CD14-positive monocyte (primary cell): ENCODE measurements at places on chromosomes 1 and 21.
A peak's percentile ranks its signal among the peaks of the same experiment; 100 is the strongest.

- DNase-seq = no peak
These were observed 14.8 kb upstream of the S1PR1 start for GRCh38 chr1:101221945-101222429.

- peak; percentile 42 for DNase-seq
These were observed 12.1 kb upstream of the LINGO4 start for GRCh38 chr1:151817353-151817730.

DNA sequence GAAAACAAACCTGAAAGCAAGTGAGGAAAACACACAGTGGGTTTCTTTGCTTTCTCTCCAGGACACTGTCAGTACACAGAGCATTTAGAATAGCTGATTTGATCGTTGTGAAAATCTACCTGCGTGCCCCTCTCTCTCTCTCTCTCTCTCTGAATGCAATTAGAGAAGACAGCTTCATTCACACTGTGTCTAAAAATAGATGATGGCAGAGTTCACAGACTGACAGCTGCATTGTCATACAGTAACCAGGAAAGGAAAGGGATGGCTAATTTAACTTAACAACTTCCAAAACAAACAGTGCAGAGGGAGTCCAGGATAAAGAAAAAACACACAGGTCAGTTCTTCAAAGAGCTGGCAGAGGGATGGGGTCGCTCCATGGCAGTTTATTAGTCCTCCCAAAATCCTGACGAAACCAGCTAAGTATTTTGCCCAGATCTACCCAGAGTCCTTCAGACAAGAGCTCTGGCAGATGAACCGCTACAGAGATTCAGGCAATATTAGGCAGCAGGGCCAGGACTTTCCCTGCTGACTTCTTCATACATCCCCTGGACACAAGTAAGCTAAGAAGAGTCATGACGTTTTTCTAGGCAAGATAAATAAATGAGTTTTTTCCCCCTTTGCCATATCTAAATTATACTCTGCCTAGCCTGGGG, 58.9 kb downstream of the WLS start:
- DNase-seq = no peak

- peak; percentile 76 for DNase-seq
These were observed 5.1 kb downstream of the TMEM201 start for GRCh38 chr1:9593492-9594465.

DNA sequence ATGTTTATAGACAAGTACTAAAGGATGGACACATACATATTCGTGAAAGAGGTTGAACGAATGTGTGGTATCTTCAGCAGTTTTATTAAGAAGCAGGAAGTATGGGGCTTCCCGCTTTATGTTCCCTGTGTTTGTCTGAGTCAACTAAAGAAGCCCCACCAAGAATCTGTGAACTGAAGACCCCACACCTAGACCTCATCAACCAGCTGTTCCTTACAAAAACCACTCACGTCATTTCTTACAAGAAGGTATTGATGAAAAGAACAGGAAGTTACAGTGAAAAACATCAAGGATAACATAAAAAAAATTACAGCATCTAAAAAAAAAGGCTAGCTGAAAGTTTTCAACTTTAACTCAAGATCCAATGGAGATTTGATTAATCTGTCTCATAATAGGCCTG, 12.3 kb downstream of the REG4 start:
- no peak for DNase-seq

DNA sequence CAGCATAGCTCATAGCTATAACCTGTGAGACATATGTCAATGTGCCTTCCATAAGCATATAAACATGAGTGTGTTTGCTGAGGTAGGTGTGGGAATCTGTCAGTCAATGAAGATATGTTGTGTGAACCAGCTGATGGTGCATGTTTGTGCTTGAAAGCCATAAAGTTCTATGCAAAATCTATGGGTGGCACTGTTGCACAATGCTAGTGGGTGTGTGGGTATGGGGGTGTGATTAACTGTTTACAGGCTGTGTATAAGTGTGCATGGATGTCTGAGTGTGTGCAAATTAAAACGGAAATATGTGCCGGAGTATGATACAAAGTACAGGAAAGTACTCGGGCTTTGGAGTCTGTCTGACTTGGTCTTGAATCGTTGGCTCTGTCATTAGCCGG, 1.0 kb upstream of the ATP2B4 start:
- peak; percentile 25 for DNase-seq

GRCh38 chr1:238639861-238640260, 746.5 kb upstream of the CHRM3 start:
- no peak for DNase-seq

DNA sequence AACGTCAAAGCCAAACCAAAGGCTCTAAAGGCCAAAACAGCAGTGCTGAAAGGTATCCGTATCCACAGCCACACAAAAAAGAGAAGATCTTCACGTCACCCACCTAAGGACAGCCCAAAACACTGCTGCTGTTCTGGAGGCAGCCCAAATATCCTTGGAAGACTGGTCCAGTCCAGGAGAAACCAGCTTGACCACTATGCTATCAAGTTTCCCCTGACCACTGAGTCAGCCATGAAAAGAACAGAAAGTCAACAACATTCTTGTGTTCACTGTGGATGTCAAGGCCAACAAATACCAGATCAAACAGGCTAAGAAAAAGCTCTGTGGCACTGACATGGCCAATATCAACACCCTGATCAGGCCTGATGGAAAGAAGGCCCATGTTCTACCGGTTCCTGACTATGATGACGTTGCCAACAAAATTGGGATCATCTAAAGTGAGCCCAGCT, 32.1 kb downstream of the ARID4B start:
- no peak for DNase-seq

- DNase-seq = no peak
These were observed 57.2 kb upstream of the ANGPTL1 start for GRCh38 chr1:178928041-178928440.

DNA sequence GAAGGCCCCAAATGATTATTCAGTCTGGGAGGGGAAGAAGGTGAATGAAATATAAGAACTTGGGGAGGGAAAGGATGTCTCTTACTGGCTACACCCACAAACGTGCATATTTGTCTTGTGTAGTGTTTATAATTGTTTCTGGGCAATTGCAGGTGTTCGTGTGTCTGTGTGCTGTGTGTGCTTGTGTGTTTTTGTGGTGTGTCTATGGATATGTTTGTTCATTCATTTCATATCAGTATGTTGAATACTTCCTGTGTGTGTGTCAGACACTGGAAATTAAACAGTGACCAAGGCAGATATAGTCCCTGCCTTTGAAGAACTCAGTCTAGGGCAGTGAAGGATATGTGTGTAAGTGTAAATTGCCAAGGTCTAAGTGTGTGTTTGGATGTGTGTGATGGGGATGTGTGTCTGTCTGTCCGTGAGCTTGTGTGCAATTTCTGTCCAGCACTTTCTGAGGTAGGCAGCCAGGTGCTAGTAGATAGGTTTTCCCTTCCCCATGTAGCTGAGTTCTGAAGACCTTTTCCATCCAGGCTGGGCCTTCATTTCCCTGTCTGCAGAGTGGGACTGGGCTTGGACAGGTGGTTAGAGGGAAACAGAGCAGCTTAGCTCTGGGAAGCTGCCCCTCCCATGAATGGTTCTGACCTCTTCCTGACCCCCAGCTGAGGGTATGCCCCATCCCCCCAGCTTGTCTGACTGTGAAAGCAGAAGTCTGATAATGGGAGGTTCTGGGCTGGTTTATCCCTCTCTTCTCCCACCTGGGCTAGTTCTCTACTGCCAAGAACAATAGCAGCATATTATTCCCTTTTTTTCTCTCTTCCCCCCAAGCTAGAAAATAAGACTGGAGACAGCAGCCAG, 3.8 kb downstream of the AGO1 start:
- DNase-seq = peak; percentile 32

DNA sequence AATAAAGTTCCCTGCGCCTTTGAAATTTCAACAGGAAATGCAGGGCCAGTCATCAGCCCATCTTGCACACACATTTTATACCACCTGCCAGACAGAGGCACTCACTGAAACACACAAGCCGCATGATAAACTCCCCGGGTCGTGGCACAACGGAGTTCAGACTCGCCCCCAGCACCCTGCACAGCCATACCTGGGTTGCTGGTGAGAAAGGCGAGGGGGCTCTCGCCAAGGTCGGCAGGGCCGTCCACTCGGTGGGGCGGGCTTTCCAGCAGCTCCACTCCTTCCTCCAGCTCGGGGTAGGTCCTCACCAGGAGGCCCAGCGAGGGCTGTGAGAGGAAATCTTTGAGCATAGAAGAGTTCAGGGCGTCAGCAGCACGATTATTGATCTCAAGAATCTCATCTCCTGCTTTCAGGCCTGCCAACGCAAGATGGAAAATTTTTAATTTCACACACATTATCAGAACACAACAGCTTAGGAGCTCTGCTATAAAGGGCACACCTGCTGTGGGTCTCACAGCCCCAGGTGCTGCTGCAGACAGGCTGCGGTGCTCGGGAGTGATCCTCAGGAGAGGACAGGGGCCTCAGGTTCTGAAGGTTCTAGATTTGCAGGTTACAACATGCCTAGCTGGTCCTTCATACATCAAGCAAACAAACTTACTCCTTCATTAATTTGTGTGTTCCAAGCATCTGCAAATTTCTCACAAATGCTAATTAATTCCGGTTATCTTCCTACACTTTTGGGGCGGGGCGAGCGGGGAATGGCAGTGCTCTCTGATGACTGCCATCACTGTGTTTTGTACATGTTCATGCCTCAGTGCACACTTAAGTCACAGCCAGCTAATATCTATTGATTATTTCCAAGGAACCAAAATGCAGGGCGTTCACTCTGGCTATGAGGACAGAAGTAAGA, 144.2 kb upstream of the KRTAP19-8 start:
- DNase-seq = no peak

DNA sequence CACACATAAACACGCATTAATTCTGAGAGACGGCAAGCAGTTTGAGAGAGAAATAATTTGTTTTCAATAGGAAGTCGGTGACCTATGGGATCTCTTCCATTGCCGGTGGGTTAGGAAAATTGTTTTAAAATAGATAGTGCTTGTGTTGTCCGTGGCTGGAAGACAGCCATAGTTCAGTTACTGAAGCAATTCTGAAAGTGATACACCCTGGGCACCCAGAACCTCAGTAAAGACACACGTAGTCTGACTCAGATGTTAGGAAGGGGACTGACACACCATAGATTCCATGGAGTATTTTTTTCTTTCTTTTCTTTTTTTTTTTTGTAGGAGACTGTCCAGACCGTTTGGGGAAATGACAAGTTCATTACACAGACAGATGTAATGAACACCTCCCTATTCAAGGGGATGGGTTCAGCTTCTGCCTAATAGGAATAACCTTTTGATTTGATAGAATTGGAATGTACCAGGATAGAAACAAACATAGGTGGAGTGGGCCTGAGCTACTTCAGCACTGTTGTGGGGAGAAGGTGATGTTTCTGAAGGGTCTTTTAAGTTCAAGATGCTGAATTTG, 1.6 kb downstream of the C1orf21 start:
- peak; percentile 23 for DNase-seq

DNA sequence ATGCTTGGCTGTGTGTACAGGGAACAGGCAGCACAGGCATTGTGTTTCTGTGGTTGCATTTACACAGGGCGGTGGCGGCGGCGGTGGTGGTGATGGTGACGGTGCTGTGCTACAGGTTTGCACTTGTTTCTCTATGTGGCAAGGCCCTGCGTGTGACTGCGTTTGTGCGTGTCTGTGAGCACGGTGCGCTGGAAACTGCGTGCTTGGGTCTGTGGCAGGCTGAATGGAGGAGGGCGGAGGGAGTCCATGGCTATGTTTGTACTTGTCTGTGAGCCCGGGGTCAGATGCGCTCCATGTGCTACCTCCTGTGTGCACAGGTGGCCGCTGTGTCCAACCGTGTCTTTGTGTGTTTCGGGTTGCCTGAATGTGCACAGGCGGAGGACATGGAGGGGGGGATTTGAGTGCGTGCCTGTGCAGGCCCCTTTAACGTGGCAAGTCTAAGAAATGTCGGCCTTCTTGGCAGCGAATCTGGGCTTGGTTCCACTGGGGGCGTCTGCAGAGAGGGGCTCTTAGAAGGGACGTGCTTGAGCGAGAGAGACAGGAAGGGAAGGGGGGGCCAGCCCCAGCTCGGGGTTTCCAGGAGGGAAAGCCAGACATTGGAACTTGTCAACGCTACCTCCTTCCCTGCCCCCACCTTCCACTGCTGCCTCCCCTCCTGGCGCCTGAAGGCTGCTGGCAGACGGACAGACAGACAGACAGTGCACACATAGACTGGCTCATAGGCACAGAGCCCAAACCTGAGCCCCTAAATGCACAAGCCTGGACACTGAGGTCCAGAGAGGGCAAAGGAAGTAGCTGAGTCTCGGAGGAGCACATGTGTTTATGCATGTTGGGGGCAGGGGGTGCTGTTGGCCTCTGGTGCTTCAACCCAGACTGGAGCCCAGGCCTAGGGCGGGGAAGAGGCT, 32.7 kb upstream of the WASF2 start:
- DNase-seq = no peak

GRCh38 chr21:44926331-44927101, 5.8 kb upstream of the ITGB2 start:
- DNase-seq = peak; percentile 69

DNA sequence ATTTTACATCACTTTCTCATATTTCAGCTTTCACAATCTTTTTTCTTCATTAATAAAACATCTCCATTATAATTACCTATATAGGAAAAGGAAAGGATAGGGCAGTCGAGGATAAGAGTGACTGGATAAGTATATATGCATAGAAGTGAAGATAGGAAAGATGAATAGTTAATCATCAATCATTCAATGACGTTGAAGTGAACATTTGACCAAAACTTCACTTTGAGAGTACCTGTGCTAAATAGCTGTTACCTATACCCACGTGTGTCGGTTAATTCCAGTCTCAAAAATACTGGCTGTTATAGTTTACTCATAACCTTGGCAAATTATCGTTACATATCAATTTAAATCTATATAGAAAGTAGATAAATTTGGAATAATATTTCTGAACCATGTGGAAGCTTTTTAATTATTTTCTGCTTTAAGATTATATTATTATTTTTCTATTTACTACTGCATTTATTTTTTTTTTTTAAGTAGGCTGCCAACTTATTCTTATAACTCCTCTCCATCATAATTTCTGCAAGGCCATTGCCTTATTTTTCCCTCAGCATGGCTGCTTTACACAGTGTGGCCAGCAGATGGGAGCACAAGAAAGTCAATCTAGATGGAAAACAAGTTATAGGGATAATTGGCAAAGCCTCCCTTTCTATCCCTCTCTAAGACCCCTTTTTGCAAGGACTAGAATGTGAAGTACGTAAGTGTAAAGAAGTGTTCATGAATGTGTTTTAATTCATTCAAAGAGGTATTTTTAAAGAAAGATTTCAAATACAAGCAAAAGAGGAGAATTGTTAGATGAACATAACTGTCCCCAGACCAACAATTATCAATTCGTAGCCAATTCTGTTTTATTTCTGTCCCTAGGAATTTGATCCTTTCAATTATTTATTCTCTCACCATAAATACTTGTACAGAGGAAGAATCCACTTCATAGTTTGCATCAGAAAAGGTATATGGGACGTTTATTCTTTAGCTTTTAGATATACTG, 290.4 kb downstream of the KCNT2 start:
- DNase-seq = no peak

DNA sequence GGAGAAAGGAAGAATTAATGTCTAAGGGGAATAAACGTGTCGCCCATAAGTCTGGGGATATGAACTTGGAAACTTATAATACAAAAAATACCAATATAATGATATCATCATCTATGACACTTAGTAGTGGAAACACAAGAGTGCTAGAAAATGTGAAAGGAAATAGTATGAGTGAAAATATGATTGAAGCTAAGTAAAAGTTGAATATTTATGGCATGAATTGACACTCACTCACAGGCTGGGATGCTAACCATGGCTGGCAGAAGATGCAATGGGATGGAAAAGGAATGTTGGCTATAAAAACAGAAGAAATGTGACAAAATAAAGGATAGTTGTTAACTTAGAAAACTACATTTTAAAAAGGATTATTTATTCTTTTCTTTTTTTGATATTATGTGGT, 120.1 kb downstream of the XPR1 start:
- no peak for DNase-seq

GRCh38 chr1:97433094-97433823, 487.6 kb downstream of the DPYD start:
- no peak for DNase-seq
